Sciatic nerve (tissue), 2 donors: ENCODE measurements at places on chromosomes 1 and 21.
A peak's percentile ranks its signal among the peaks of the same experiment; 100 is the strongest.

GRCh38 chr1:161051219-161051618 is 5.4 kb upstream of the USF1 start:
- DNase-seq, result no peak

DNA sequence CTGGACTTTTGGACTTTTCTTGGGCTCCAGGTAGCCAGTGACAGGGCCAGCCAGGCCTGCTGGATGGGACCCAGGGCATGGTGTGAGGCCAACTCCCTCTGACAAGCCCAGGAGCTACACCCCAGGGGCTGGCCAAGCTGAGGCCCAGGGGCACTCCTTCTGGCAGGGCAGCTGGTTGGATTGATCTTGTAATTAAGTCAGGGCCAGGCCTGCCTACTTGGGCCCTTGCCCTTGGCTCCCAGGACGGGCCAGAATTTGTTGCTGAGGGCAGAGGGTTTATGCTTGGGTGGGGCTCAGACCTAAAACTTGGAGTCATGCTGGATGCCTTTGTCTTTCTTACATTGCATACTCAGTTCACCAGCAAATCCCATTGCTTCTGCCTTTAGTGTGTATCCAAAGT is 20.7 kb downstream of the KCNA2 start:
- no peak for DNase-seq

GRCh38 chr1:20126806-20127440 is 7.6 kb upstream of the PLA2G2D start:
- peak; percentile 30 for DNase-seq

- no peak for DNase-seq
Observed at GRCh38 chr1:56965916-56966697, at the start of gene C8B. Gene C8B (minus strand): TSS chr1:56966015. CDS start chr1:56965948, 67 bp downstream.

DNA sequence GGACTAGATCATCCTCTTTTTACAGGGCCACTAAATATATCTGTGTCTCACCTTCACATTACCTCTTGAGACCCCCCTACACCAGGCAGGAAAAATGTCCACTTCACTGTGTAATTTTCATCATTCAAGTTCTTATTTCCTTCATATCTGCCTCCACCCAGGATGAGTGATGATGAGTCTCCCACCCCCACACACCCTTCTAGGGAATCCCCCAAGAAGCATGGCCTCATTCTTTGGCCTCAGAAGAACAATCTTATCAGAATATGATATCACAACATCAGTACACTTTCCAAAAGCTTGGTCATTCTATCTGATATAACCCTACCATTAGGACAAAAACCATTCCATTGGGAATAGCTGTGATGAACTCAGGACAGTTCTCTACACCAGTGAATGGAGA is 170.3 kb upstream of the DUSP10 start:
- no peak for DNase-seq

DNA sequence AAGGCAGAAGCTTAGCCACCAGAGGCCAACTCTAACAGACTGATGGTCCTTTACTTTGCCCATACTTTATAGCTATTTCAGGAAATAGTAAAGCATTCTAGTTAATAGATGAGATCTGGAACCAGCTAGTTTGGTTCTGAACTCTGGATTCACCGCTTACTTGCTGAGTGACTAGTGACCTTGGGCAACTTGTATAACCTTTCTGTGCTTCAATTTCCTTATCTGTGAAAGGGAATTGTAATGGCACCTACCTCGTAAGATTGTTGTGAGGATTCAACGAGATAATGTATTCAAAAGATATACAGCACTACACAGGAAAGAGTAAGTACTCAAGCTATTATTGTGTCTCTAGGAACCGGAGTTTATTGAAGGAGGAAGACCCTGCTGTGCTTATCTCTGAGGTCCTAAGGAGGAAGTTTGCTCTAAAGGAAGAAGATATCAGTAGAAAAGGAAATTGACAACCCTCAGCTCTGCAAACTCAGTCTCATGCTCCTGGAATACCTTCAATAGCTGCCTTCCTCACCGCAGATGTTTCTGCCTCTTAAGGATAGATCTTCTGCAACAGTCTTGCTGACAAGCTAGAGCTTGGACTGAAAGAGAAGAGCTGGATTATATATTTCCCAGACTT is 11.9 kb downstream of the MTFR1L start:
- no peak for DNase-seq

GRCh38 chr21:39082656-39083376 is 100.4 kb downstream of the PSMG1 start:
- no peak for DNase-seq

- no peak for DNase-seq
Observed at GRCh38 chr1:159200769-159201168, 3.9 kb upstream of the ACKR1 start.

- DNase-seq, result no peak
Observed at GRCh38 chr1:1082239-1082775, 8.2 kb upstream of the RNF223 start.

- peak; percentile 49 for DNase-seq
Observed at GRCh38 chr1:156809711-156810366, 6.8 kb downstream of the SH2D2A start.

DNA sequence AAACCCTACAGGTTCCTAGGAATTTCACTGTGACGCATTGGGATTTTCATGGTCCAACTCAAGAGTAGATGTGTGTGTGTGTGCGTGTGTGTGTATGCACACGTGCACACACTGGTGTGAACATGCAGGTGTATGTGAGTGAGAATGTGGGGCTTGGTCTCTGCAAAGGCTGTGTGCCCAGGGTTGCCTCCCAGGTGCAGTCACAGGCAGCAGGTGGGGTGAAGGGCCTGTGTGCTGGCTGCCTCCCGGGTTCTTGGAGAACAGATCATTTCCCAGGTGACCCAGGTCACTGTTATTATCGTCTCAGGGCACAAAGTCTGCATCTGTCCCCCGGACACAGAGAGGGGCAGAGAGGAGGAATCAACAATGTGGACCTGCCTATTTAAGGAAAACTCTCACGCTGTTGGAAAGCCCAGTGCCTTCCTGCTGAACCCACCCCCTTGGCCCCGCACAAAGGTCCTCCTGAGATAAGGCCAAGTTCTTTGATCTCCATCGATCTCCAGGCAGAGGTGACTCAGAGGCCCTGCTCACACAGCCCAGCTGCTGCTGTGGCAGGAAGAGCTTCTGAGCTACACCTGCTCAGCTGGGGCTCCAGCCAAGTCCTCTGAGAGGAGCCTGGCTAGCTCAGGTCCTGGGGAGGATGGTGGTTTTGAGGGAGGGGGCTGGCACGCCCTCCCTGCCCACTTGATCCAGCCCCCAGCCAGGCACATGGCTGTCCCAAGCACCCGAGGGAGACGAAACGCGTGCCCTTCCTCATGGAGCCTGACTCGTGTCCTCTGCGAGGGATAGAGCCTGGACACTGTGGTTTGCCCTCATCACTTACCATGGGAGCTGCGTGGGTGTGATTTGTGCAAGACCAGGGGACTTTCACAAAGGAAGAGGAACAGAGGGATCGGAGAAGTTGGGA is 134.0 kb upstream of the ARHGEF16 start:
- DNase-seq, result no peak

DNA sequence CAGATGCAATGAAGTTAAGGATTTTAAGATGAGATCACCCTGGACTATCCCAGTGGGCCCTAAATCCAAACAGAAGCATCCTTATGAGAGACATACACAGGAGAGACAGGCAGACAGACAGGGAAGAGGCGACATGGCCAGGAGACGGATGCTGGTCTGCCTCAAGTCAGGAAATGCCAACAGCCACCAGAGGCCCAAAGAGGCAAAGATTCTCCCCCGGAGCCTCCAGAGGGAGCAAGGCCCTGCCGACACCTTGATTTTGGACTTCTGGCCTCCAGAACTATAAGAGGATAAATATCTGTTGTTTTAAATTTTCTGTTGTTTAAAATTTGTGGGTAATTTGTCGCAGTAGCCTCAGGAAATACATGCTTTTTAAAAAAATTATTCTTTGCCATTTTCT is 116.4 kb downstream of the GLIS1 start:
- peak; percentile 28 for DNase-seq

DNA sequence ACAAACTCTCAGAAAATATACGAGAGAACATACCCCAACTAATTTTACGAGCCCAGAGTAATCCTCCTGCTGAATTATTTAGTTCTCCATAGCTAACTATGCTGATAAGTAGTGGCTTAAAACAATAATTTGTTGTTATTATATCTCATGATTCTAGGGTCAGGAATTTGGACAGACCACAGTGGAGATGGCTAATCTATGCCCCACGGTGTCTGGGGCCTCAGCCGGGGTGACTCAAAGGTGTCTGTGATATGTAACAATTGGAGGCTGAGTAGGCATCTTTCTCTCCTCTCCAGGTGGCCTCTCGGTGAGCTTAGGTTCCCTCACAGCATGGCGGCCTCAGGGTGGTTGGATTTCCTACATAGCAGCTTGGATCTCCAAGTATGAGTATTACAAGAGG is 35.4 kb upstream of the FOXO6 start:
- DNase-seq, result no peak

DNA sequence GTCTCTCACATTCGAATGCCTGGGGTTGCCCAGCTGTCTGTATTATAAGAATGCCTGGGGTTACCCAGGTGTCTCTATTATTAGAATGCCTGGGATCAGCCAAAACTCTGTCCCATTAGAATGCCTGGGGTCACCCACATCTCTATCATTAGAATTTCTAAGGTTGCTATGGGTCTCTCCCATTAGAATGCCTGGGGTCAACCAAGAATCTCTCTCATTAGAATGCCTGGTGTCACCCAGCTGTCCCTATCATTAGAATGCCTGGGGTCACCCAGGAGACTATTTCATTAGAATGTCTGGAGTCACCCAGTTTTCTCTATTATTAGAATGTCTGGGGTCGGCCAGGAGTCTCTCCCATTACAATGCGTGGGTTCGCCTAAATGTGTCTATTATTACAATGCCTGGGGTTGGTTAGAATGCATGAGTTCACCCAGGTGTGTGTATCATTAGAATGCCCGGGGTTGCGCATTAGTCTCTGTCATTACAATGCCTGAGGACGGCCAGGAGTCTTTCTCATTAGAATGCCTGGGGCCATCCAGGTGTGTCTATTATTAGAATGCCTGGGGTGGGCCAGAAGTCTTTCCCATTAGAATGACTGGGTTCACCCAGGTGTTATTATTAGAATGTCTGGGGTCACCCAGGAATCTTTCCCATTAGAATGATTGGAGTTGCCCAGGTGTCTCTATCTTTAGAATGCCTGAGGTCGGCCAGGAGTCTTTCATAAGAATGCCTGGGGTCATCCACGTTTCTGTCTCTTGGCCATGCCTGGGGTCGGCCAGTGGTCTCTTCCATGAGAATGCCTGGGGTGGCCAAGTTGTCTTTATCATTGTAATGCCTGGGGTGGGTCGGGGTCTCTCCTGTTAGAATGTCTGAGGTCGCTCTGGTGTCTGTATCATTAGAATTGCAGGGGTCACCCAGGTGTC is 59.6 kb downstream of the RNF187 start:
- DNase-seq, result peak; percentile 17

GRCh38 chr1:208115924-208116640 is 128.1 kb downstream of the PLXNA2 start:
- DNase-seq, result no peak

GRCh38 chr1:10727751-10728232 is 68.7 kb downstream of the CASZ1 start:
- DNase-seq, result no peak

DNA sequence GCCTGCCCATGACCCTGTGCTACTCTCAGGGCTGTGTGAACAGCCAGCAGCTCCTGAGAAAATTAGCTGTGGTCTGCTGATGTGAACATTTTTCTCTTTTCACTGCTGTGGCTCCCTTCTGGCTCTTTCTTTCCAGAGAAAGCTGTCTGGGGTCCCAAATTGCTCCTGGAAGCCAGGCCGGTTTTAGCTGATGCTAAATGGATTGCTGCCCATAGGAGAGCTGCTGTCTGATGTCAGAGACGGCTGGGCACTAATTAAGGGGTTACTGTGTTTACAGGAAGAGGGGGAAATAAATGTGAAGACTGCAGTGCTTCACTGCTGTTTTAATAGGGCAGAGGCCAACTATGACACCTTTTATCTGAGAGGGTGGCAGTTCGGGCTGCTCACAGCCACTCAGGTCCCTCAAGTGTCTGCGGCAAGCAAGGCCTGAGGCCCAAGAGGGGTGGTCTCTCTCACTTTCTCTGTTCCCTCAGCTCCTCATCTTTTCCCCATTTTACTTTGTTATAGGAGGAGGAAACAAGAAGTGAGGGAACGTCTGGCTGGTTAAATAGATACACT is 106.0 kb upstream of the GNG12 start:
- DNase-seq, result no peak

DNA sequence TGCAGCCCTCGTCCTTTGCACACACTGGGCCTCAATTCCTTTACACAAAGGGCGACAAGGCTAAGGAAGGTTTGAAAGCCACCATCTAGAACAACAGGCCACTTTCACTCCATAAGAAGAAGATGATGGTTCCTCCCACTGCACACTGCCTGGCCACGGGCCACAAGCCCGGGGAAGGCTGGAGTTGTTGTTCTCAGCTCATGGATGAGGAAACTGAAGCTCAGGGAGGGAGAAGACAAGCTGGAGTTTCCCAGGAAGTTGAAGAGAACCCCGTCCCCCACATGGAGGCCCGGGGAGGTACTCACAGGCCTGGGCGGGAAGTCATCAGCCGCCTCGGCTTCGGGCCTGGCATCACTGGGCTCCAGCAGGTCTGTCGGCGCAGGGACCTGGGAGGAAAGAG is 24.6 kb upstream of the DDOST start:
- DNase-seq, result no peak

DNA sequence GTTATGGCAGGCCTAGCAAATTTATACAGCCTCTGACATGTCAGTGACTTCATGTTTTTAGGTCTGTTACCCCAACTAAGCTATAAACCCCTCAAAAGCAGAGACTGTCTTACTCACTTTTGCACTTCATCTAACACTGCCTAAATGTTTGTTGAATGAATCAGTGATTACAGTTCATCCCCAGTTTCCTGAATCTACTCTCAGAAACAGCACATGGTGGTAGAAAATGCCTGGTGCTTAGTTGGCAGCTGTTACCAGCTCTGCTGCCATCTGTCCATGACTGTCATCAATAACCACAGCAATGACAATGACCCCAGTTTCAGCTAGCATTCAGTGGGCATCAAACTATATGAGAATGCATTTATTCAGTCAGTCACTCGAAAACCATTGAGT is 110.5 kb upstream of the SERBP1 start:
- DNase-seq, result no peak

DNA sequence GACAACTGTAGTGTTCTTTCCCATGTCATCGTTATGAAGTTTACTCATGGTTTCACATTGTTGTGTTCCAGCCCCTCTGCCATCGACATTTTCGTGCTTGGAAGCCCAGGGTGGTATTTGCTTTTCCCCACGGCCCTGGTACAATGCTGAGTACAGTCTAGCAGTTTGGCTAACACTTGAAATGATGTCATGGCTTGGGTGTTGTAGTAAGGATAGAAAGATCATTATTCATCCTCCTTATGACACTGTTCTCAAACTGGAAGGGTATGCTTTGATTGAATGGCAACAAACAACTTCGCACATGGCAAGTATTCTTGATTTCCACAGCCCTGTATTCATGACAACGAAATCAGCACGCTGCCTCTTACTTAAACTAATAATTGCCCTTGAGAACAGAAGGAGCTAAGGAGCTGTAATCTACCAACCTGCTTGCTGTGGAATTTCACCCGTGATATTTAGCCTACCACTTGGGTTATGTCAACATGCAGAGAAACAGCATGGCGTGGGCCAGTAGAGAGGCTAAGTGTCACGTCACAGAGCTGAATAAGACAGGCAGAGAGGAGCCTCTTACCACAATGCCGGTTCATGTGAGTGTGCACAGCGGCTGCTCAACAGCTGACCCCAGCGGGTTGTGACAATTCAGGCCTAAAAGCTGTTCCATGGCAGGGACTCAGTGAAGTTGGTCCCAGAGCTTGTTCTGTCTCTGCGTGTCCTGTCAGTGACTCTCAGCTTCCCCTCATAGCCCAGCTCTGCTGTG is 73.9 kb downstream of the KCNJ6 start:
- DNase-seq, result no peak
